ENCODE measurements at places on chromosomes 6 and 20.

DNA sequence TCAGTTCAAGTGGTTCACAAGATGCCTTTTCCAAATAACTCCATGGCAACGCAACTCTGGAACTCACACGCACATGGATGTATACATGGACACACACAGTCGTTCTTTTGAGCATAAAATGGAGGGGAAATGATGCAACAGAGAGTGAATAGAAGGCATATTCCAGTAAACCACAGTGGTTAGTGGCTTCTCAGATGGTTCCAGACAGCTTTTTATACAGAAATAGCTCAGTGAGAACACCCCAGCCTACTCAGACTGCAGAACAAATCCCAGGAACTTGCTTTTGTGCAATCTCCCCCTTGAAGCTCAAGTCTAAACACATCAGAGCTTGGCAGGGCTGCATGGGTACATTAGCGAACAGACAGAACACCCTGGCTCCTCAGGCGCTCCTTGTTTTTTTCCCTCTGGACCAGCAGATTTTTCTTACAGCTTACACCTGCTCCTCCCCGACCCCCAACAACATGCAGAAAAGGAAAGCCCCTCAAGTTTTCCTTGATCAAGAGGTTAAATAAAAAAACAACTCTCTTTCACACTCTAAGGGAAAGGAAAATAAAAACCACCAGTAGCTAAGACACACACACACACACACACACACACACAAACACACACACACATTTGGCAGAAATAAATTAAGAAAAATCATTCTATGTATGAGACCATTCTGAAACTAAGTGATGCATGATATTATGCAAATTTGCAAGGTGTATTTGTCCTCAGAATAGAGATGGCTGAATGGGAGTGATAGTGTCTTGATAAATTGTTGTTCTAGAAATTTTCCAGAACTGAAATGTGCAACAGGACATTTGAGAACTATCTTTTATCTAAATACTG is 51.2 kb upstream of the RANBP9 start:
- DNase-seq: peak; percentile 89

- DNase-seq: no peak
Observed at GRCh38 chr6:129495652-129496051, 214.3 kb downstream of the ARHGAP18 start.

DNA sequence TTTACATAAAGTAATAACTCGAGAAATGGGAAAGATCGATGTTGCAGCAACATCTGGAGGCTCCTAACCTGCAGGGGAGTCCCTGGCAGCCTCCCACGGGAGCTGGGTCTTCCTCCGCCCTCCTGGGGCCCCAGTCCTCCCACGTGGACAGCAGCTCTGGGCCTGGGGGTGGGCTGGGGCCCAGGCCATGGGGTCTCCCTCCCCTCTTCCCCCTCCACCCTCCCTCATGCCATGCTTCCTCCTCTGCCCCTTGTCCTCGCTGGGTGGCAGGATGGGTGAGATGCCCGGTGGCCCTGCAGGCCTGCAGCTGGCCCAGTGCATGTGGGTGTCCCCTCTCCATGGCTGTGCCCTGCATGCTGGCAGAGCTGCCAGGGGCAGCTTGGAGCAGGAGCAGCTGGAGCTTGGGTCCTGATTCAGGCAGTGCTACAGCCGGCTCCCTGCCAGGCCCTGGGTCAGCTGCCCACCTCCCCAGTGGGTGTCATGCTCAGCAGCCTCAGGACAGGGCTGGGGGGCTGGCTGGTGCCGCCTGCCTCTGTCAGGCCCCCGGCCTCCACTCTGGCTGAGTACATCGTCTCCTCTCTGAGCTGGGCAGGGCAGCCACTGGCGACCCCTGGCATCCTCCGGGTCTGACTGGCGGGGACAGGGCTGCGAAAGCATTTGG is 48.9 kb upstream of the BHLHE23 start:
- DNase-seq: no peak

- DNase-seq: peak; percentile 30
Observed at GRCh38 chr6:9766240-9766915, 648.5 kb downstream of the TFAP2A start.

- no peak for DNase-seq
Observed at GRCh38 chr6:150775415-150776203, 89.9 kb upstream of the MTHFD1L start.

DNA sequence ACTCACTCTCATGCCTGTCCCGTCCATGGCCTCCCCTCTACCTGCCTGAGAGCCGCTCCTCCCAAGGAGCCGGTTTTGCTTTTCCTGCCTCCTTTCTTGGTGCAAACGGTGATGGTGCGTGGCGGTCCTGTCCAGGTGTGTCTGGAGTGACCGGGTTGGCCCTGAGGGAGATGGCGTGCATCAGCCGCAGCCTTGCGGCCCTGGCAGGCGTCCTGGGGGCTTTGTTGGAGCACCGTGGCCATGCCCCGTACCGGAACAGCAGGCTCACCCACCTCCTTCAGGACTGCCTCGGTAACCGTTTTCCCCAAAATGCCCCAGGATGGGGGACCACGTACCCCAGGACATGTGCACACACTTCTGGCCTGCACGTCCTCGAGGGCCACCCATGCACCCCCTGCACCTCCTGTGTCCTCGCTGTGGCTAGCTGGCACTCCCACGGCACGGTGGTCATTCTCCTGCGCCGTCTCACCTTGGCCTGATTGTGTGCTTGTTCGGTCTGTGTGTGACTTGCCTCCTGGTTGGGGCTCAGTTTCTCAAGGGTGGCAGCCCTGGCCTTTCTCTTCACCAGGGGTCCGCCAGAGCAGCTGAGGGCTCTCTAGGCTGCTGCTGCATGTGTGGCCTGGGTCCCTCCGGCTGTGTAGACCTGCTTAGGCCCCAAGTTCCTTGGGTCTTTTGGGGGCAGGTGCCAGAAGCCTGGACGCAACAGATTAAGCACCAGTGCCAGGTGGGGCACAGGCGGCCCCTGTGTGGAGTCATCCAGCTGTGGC is 36.4 kb downstream of the FRMD1 start:
- DNase-seq: no peak

DNA sequence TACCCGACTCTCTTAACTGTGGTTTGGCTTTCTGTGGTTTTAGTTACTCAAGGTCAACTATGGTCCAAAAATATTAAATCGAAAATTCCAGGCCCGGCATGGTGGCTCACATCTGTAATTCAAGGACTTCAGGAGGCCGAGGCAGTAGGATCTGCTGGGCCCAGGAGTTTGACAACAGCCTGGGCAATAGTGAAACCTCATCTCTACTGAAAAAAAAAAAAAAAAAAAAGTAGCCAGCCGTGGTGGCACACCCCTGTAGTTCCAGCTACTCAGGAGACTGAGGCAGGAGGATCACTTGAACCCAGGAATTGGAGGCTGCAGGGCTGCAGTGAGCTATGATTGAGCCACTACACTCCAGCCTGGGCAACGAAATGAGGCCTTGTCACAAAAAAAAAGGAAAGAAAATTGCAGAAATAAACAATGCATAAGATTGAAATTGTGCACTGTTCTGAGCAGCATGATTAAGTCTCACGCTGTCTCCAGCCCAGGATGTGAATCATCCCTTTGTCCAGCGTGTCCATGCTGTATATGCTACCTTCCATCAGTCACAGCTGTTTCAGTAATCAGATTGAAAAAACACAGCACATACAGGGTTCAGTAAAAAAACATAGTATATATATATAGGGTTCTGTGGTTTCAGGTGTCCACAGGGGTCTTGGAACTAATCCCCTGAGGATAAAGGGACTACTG is 40.7 kb downstream of the RGS17 start:
- peak; percentile 28 for DNase-seq

- DNase-seq: no peak
Observed at GRCh38 chr20:55266361-55266760, 739.0 kb downstream of the CBLN4 start.

GRCh38 chr6:137323860-137324259 is 104.7 kb upstream of the IFNGR1 start:
- DNase-seq: no peak

- peak; percentile 20 for DNase-seq
Observed at GRCh38 chr6:122476131-122476530, 4.5 kb upstream of the SERINC1 start.

- peak; percentile 17 for DNase-seq
Observed at GRCh38 chr20:16947479-16947878, 199.3 kb downstream of the OTOR start.

DNA sequence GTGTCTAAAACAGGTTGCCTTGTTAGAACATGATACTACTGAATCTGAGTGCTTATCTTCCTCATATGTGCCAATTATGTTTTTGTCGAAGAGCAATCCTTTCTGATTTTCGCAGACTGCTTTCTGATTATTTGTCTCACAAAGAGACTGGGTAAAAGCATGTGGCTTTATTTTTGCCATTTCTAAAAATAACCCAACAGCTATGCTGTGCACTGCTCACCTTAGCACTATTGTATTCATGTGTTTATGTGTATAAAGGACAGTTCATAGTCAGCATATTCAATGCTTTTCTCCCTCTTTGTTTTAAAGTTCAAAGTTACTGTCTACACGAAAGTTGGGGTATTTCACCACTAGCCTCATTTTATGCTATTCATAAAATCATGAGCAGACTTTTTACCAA is 127.0 kb downstream of the SGK1 start:
- DNase-seq: no peak

- DNase-seq: no peak
Observed at GRCh38 chr6:27358786-27359185, 29.8 kb upstream of the ZNF391 start.

- DNase-seq: no peak
Observed at GRCh38 chr20:42461965-42462593, 727.6 kb downstream of the PTPRT start.

GRCh38 chr20:61629602-61630390 is 377.7 kb downstream of the CDH4 start:
- DNase-seq: no peak

DNA sequence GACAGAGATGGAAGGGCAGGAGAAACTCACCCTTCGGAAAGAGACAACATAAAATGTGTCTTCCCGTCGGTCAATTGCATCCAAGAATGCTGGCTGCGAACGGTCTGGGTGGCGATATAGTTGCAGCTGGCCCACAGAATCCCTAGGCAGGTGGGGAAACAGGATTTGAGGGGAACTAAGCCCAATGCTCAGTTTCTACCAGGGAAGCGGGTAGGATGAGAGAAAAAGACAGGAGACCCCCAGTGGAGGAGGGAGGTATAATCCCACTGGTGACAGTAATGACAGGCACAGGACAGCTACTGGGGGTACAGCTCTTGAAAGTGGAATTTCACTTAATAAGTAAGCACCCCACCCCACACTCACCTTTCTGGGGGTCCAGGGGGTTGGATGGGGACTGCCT is 7.5 kb upstream of the TNXB start:
- DNase-seq: no peak

GRCh38 chr6:118588626-118589025 is 40.5 kb downstream of the PLN start:
- peak; percentile 20 for DNase-seq

DNA sequence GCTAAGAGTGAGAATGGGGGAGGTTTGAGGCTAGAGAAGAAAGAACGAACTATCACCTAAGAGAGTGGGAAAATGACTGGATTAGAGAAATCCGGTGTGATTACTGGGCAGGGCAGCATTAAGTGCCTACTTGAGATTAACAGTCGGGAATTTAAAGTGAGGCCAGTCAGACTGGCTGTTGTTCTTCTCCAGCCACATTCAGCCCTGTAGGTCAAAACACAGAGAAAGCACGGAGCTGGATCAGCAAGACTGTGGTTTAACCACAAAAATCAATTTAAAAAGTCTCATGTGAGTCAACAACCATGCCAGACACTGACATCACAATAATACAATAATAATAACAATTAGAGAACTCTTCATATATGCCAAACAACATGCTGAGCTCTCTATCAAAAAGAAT is 301.9 kb upstream of the SGK1 start:
- peak; percentile 78 for DNase-seq

- no peak for DNase-seq
Observed at GRCh38 chr6:113924312-113924723, 46.6 kb downstream of the HDAC2 start.

GRCh38 chr6:91031581-91031980 is 444.7 kb upstream of the MAP3K7 start:
- DNase-seq: no peak

- DNase-seq: no peak
Observed at GRCh38 chr6:62721408-62721807, 435.4 kb upstream of the KHDRBS2 start.

Data from AG08395 (cell line).